ENCODE measurements at places on chromosomes 16 and 17.

DNA sequence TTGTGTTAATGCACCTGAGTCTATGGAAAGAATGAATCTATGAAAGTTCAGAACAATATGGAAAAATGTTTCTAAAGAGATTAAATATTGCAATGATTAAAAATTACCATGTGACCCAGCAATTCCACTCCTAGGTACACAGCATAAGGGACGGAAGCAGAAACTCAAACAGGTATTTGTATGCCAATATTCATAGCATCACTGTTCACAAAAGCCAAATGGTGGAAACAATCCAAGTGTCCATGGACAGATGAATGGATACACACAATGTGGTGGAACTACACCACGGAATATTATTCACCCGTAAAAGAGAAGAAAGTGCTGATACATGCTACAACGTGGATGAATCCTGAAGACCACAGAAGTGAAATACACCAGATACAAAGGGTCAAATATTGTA lies 37.7 kb downstream of the VPS53 start:
- no peak for DNase-seq

GRCh38 chr16:69831212-69832123 lies 69.3 kb downstream of the WWP2 start:
- DNase-seq = no peak

DNA sequence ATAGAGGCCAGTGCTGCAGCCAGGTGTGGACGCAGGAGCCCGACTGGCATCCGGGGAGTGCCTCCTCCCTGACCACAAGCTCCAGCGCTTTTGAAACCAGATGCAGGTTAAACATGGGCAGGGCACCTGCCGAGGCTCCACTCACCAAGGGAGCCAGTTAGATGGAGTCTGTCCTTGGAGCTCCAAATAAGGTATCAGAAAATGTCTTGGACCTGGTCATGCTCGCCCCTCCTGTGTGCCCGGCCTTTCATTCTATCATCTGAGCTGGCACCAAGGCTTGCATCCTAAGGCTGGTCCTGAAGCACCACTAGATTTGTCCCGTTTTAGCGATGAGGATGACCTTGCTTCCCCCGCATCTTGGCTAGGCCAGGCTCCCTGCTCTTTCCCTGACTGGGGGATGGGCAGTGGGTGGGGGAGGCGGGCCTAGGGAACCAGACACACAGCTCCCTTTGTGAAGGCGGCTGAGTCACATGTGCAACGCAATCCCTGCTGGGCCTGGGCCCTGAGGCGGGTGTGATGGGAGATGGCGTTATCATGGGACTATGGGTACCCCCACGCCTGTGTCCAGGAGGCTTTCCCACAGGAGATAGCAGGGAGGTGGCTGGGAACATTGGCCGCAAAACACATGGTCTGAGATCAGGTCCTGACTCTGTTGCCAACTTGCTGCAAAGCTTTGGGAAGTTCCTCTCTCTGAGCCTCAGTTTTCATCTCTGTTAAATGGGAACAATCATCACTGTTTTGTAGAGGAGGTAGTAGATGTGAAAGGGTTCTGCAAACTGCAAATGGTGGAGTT lies 5.0 kb upstream of the ADGRG1 start:
- no peak for DNase-seq

GRCh38 chr16:85897382-85897781 lies 1.6 kb upstream of the IRF8 start:
- DNase-seq = no peak

DNA sequence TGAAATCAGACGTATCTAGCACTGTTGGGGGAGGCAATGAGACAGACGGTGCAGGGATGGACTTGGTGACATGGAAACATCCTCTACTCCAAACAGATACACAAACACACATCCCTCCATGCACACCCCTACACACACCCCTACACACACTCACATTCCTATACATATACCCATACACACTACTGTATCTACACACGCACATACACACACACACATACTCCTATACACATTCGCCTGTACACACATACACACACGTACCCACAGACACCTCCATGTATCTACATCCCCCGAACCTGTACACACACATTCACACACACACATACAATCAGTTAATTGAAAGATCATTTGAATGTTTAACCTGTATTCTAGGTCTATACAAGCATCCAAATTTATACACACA lies 53.5 kb downstream of the MAF start:
- no peak for DNase-seq

GRCh38 chr17:43976963-43977837 lies 23.5 kb upstream of the PYY start:
- no peak for DNase-seq

DNA sequence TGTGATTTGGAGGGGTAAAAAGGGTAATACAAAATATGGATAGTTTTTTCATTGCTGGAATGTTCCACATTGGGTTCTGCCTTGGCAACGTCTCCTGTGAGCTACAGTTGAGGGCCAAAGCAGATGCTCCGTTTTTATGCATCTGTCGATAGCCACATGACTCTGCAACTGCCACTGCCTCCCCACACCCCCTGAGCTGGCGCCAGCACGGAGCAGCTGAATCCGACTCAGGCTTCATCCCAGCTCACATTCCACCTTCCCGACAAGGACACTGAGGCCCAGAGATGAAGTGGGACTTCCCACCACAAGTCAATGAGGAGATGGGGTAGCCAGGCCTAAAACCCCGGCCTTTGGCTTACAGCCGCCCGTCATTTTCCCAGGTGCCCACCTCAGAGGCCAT lies 334.1 kb downstream of the CDH13 start:
- DNase-seq = no peak

DNA sequence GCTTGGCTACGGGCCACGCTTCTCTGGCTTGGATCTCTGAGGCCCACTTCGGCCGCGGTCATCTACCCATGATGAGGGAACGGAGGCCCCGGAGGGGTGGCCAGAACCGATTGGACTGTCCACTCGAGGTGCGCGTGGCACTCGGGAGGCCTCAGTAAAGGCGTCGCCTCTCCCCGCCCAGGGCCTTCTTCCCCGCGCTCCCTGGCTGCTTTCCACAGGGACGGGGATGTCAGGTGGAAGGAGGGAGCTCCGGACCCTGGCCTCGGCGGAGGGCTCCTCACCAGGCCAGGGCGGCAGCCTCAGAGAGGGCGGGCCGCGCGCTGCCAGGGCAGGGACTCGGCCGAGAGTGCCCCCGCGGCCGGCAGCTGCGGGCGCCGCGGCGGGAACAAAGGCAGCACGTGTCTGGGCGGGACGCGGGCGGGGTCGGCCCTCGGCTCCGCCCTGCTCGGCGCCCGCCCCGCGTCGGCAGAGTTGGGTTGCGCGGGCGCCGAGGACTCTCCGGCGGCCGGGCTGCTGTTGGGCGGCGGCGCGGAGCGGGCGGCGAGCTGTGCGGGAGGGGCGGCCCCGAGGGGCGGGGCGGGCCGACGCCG lies 587 bp upstream of the CDK5R1 start:
- DNase-seq = peak; percentile 91

DNA sequence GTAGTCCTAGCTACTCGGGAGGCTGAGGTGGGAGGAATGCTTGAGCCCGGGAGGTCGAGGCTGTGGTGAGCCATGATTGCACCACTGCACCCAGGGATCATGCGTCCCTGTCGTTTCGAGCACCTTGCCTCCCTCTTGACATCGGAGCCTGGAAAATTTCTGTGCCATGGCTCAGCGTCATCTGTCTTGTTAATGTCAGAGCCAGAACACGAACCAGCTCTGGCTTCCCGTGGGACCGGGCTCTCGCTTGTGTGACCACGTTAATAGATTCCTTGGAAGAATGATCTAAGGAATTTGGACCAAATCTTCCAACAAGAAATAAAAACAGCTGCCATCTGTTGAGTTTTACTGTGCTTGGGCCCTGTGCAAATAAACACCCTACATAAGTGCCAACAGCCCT lies 117.7 kb downstream of the ABCC1 start:
- no peak for DNase-seq

DNA sequence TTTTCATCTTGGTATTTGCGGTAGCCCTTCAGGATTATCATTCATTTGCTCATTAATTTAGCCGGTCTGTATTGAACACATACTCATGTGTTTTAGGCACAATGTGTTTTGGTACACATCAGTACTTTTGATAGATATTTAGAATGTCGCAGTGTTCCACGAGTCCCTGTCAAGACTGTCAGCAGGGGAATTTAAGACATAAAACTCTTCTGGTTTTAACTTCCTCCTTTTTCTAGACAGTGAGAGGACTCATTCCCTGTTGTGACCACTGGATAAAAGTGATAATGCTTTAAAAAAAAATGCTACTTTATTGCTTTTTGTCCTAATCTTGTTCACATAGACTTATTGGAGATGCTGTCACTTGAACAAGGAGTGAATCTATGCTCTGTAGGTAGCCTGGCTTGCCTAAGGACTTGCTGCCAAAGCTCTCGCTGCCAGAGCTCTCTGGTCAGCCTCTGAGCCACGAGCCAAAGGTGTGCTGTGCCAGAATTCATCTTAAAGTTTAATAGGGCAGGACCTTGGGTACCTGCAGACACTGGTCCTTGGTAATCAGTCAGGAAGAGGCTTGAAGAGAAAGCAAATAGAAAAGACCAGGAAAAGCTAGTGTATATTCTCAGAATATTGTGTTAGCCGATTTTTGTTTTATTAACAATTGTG lies 5.4 kb downstream of the DCAF7 start:
- DNase-seq = no peak

GRCh38 chr16:68660359-68660795 lies 15.3 kb downstream of the CDH3 start:
- no peak for DNase-seq

GRCh38 chr17:67055811-67056745 lies 11.7 kb downstream of the CACNG1 start:
- peak; percentile 62 for DNase-seq

- DNase-seq = no peak
Measured at GRCh38 chr16:85475233-85475632, 137.9 kb upstream of the GSE1 start.

DNA sequence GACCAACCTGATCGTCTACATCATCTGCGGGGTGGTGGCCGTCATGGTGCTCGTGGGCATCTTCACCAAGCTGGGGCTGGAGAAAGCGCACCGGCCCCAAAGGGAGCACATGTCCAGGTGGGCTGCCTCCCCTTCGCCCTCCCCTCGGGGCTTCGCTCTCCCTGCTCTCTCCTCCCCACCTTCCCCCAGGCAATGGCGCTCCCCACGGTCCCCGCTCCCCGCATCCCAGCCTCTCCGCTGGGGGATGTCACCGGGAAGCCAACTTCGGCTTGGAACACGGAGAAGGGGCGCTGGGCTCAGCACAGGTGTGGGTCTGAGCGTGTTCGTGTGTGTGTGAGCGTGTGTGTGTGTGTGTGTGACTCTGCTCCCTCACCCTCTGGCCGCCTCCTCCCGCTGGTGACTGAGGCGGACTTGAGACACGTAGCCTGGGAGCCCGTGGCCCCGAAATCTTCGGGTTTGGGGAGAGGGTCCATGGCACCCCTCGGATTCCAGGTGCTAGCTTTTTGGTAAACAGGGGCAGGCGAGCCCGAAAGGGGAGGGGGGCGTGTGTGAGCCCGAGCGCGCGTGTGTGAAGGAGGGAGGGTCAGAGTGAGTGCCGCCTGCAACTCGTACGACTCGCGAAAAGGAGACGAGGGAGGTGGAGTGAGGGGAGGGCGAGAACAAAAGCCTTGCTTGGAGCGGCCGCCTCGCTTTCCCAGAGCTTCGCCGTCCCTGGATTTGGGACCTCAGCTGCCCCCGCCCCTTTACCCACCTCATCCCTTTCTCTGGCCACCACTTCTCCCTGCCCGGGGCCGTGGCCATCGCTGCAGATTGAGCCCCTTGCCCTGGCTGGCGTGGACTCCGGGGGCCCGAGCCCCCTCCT lies 1.3 kb downstream of the SHISA9 start:
- DNase-seq = no peak

GRCh38 chr16:67661101-67661761 lies 471 bp downstream of the PARD6A start:
- no peak for DNase-seq

- DNase-seq = no peak
Measured at GRCh38 chr17:58184308-58184985, 8.1 kb upstream of the EPX start.

DNA sequence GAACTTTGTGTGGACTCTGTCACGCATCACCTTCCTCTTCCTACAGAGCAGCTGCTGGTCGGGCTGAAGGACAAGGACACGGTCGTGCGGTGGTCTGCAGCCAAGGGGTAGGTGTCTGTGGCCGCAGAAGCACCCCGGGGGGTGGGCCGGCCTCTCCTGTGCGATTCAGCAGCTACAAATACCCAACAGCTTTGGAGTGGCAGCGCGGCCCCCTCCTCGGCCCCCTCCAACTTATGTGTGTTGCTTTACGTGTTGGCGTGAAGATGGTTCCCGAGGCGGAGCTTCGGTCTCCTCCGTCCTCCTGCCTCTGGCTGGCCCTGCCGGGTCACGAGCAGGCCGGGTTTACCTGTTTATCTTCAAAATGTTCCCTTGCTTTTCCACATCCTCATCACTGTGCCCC lies 32.3 kb downstream of the ZNF750 start:
- no peak for DNase-seq

DNA sequence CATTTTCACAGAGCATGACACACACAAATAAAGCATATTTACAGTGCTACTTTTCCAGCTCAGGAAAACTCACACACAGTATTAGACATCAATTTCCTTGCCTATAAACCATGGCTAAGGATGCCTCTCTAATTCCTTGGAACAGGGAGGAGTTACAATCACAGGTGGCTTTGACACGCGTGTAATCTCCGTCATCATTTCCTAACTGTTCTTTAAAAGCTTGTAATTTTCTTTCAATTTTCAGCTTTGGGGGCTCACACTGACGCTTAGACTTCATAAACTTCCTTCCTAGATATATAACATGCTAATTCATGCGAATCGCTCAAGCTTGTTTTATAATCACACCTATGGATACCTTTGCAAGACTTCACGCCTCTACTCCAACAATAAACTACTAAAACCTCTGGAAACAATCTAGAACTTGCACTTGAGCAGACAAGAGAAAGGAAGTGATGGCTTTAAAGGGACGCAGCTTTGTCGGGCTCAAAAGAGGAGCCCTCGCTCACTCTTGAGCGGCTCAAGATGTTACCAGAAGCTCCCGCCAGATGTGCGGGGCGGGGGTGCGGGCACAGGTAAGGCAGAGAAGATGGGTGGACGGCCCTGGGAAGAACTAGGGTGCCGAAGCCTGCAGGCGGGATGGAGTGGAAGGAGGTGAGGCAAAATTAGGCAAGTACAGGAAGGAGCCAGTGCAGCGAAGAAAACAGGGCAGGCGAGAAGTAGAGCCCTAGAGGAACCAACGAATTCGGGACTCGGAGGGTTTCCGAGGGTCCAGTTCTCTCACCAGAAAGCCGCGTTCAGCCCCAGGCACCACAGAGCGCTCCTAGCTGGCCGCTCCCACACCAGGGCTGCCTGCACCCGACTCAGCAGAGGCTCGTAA lies 631 bp downstream of the RETREG3 start:
- no peak for DNase-seq
